Activated naive CD8-positive, alpha-beta T cell treated with anti-CD3 and anti-CD28 coated beads, Interleukin-2, amount 10 ng/mL, durations not matched to agents 7 days and 5 days (primary cell): ENCODE measurements at places on chromosomes 1 and 21. TPM values are rescaled to one million over a fixed set of nuclear protein-coding genes. Genes with fewer than 3 reads are reported as not detected.
A peak's percentile ranks its signal among the peaks of the same experiment; 100 is the strongest.

Gene OR2M3
- not detected for total RNA-seq

Gene GDAP2
- total RNA-seq: 23.5 TPM

- H3K27ac ChIP-seq: peak overlapping the region; percentile 79
- peaks cover 3% of the 10 kb centered on the region for H3K36me3 ChIP-seq
- DNase-seq: no peak
- no peaks in the 10 kb centered on the region for H3K27me3 ChIP-seq
Observed at GRCh38 chr21:31730712-31731055, 1.2 kb downstream of the SCAF4 start.

DNA sequence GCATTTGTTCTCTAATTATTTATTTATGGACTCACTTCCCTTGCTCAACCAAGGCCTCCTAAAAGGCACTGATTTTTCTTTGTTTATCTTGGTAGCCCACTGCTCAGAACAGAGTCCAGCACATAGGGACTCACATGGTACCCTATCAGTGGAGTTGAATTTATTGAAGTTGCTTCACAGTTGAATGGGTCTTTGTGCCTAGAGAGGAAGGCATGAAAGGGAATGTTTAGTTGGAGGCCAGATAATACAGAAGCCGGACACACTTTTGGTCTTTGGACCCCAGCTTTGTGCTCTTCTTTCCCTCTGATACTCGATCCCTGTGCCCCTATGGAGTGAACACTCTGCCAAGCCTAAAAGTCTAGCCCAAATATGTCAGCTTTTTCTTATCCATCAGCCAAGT lies 429.0 kb downstream of the PRDM2 start:
- no peak overlapping the region for H3K4me3 ChIP-seq
- peaks cover 9% of the 10 kb centered on the region for H3K27me3 ChIP-seq
- no peak overlapping the region for H3K27ac ChIP-seq
- no peaks in the 10 kb centered on the region for H3K36me3 ChIP-seq
- no peaks in the 10 kb centered on the region for H3K4me1 ChIP-seq

GRCh38 chr1:165365341-165365740 lies 8.8 kb upstream of the LMX1A start:
- H3K27ac ChIP-seq: no peak overlapping the region
- H3K4me1 ChIP-seq: no peaks in the 10 kb centered on the region
- peaks cover 39% of the 10 kb centered on the region for H3K27me3 ChIP-seq

DNA sequence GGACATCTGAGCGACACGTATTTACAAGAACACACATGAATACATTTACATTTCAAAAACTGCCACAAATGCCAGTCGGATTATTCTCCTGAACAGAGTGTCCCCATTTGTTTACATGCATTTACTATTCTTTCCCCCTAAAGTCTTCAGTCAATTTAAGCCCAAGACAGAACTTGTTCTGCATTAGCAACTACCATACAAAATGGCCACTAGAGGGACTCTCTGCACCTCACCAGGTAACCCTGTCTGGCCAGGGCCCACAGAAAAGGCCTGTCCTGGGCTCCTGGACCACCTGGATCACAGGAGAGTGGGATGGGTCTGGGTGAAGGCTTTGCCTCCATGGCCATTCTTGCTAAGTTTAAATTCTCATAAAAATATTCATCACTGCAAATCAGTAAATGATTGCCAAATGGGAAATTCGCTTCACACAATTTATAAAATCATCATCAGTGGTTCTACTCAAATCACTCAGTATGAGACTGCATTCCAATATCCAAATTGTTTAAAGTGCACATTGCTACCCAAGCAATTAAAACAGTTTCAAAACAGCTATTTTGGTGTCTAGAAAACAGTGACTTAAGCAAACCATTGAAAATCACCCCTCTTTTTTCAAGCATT lies 12.5 kb upstream of the GUCA2A start:
- H3K27me3 ChIP-seq: no peaks in the 10 kb centered on the region
- no peaks in the 10 kb centered on the region for H3K36me3 ChIP-seq
- H3K27ac ChIP-seq: no peak overlapping the region
- no peak overlapping the region for H3K4me3 ChIP-seq
- H3K4me1 ChIP-seq: peaks cover 4% of the 10 kb centered on the region

- H3K36me3 ChIP-seq: no peaks in the 10 kb centered on the region
- H3K4me1 ChIP-seq: no peaks in the 10 kb centered on the region
- no peaks in the 10 kb centered on the region for H3K27me3 ChIP-seq
Observed at GRCh38 chr1:241163363-241163762, 193.6 kb downstream of the RGS7 start.
